ENCODE measurements at places on chromosomes 7 and 10.
A peak's percentile ranks its signal among the peaks of the same experiment; 100 is the strongest.

DNA sequence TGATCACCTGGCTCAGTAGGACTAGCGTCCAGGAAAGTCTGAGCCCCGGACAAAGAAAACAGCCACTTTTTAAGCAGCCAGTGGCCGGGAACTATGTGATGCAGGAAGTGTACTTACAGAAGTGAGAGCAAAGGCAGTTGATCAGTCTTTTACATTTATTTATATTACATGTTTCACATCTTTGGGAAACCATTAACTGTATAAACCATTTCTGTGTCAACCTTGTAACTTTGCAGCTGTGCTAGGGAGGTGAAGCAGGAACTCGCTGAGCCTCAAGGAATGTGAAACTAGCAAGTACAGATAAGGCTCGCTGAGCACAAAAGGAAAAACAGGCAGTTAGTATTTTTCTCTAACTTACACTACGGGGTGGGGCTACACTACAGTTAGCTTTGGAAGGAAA is 39.9 kb upstream of the HECW1 start:
- DNase-seq: peak; percentile 84

GRCh38 chr7:108425714-108426275 is 30.4 kb downstream of the NRCAM start:
- no peak for DNase-seq

GRCh38 chr7:129271500-129272355 is 46.9 kb downstream of the AHCYL2 start:
- DNase-seq: peak; percentile 67

DNA sequence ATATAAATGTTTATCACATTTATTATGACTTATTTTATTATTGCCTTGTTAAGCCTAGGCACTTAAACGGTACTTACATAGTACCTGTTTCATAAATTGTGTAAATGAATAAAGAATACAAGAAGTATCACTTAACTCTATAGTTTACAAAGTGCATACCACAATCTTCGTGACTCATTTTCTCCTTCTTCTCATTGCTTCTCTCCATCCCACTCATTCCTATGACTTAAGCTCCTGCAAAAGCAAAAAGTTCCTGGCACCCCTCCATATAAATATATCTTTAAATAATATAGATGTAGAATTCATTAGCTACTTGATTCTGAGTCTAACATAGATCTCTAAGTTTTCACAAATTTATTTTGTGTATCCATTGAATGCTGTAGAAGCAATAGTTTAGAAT is 1382.0 kb upstream of the CELF2 start:
- no peak for DNase-seq

DNA sequence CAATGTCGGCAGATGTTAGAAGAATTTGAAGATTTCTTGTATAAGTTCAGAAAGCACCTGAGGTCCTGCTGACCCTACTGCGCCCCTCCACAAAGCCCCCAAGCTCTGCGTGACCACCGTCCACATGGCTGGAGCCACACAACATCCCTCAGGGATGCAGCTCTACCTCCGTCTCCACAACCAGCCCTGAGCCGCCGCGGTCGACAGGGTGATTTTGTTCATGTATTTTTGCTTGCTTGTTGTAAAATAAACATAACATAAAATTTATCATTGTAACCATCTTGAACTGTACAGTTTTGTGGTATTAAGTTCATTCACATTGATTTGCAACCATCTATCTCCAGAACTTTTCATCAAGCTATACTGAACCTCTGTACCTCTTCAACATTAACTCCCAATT is 50.5 kb downstream of the CPXM2 start:
- no peak for DNase-seq

- no peak for DNase-seq
Observed at GRCh38 chr10:18483516-18484186, 167.7 kb downstream of the NSUN6 start.

DNA sequence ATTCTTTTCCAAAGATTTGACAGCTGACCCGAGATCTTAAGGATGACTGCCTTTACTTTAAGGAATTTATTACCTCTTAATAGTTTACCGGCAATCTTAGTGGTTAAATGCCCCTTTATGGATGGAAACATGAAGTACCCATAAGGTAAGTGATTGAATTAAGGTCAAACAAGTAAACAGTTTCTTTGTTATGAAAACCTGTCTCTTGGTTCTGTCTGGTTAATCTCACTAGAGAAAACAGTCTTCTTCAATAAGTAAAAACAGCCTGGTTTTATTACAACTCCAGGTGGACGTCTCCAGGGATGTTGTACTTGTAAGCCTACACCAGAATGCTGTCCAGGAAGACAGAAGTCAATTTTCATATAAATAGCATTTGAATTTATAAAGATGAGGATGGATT is 161.8 kb upstream of the MTPN start:
- DNase-seq: no peak

DNA sequence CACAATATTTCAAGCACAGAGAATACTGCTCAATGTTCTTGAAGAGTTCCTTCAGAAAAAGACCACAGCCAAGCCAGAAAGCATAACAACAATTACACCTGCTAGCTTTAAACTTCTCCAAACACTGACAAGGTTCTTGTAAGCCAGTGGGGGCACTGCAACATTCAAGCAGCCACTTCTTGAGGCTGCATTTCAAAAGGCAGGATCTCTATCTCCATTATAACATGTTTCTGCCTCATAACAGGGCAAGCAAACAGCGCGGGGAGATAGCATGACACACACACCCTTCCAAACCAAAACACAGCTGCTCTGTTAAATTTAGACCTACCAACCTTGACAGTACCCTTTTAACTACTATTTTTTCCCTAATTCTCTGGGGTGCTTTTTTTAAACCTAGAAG is 30.8 kb downstream of the CHCHD3 start:
- DNase-seq: peak; percentile 65

GRCh38 chr7:72286519-72286918 is 125.6 kb downstream of the CALN1 start:
- no peak for DNase-seq

DNA sequence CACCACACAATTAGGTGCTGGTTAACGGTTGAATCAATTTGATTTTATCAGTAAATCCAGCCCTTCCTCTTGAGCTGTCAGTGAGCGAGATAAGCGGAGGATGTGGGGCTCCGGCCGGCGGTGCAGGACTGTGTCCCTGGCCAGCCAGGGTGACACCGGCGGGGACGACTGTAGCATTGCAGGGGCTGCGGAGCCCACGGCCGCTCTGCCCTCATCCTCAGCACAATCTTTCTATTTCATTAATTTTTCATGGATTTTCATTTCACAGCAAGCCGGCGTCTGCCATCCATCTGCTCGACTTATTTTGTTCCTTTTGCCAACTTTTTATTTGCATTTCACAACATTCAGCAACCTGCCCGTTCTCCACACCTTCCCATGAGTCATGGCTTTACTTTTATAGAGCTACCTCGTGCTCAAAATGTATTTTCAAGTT is 4.7 kb downstream of the ADARB2 start:
- no peak for DNase-seq

- no peak for DNase-seq
Observed at GRCh38 chr10:5148678-5149032, 36.3 kb downstream of the AKR1C8 start.

- DNase-seq: no peak
Observed at GRCh38 chr7:75042286-75042685, 31.3 kb downstream of the RCC1L start.

GRCh38 chr10:30862486-30862885 is 169.2 kb downstream of the ZNF438 start:
- no peak for DNase-seq

GRCh38 chr10:132069849-132070182 is 4.1 kb downstream of the JAKMIP3 start:
- no peak for DNase-seq

DNA sequence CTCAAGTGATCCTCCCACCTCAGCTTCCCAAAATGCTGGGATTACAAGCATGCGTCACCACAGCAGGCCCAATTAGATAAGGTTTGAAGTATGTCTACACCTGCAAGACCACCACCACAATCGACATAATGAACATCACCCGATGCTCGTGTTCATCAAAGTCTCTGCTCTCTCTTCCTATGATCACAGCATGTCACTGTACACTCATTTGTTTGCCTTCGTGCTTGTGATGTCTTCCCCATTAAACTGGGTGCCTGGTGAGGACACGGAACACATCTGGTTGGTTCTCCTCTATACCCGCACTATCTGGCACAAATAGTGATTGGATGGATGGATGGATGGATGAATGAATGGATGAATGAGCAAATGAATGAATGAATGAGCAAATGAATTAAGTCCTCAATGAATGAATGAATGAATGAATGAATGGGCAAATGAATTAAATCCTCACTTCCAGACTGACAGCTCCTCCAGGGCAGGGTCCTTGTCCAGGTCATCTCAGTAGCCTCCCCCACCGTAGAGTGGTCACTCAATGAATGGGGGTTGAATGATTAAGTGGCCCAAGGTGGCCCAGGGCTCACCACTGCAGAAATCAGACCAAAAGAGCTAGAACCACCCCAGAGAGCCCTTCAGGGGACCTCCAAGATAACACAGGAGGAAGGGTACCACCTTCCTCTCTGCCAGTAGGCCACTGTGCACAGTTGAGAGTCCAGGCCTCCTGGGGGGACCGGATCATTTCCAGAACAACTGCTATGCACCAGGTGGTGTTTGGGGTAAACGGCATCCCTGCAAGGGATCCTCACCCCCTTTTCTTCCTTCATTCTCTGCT is 101.9 kb upstream of the TNRC18 start:
- DNase-seq: peak; percentile 25

DNA sequence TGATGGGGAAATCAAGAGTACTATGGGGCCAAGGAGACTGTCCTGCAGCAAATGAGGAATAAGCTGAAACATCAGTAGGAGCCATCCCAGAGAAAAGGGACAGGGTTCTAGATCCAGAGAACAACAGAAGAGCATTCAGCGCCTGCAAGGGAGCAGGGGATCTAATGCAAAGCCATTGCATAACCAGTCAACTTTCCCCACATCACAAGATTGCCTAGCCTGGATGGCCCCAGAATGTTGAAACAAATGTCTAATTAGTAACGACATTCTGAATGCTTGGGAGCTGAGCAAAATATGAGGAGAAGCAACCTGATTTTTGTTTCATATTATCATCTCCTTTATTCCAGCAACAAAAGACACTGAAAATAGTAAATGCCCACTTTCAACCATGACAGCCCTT is 2.7 kb upstream of the MPP7 start:
- no peak for DNase-seq

GRCh38 chr7:97623333-97623732 is 108.6 kb upstream of the TAC1 start:
- DNase-seq: no peak

DNA sequence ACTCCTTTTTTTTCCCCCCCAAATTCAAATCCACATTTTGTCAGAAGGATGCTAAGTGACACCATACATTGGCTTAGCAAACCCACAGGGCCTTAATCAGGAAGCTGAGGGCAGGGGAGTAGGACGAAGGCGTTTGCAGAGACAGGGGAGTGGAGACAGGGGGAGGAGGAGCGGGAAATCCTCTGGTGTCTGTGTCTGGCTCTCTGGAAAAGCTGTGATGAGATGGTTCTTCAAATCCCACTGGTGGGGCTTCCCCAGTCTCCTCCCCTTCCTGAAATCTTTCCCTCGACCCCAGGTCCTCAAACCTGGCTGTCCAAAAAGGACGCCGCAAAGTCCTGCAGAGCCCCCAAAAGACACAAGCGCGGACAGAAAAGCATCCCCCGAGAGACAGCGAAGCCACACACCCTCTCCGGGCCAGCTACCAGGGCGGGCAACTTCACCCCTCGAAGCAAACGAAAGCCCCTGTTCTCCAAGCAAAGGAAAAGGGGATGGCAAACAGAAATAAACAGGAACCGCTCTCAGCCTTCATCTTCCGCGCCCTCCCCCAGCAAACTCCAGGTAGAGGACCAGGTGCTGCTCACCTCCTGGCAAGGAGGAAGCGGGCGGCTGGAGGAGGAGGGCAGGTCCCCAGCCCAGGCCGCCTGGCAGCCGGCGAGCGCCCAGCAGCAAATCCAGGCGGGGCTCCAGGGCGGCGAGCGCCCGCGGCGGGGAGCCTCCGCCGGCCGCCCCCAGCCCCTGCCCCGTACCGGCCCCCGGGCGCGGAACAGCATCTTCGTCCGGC is 520 bp downstream of the ELAPOR2 start:
- DNase-seq: peak; percentile 52

DNA sequence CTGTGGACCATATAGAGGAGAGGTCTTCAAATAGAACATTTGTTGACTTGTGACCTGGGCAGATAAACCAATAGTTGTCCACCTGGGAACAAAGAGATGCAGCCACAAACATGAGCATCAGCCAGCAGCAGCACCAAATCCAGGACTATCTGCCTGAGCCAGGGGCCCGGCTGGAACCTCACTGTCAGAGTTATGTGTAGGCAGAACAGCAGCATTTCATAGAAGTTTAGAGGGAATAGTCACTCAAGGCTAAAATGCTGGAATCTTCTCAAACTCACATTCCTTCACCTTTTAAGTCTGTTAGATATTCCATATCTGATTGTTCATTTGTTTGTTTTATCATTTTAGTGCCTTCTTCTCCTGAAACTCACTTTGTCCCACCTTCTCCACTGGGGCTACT is 72.2 kb upstream of the IL6 start:
- DNase-seq: no peak

DNA sequence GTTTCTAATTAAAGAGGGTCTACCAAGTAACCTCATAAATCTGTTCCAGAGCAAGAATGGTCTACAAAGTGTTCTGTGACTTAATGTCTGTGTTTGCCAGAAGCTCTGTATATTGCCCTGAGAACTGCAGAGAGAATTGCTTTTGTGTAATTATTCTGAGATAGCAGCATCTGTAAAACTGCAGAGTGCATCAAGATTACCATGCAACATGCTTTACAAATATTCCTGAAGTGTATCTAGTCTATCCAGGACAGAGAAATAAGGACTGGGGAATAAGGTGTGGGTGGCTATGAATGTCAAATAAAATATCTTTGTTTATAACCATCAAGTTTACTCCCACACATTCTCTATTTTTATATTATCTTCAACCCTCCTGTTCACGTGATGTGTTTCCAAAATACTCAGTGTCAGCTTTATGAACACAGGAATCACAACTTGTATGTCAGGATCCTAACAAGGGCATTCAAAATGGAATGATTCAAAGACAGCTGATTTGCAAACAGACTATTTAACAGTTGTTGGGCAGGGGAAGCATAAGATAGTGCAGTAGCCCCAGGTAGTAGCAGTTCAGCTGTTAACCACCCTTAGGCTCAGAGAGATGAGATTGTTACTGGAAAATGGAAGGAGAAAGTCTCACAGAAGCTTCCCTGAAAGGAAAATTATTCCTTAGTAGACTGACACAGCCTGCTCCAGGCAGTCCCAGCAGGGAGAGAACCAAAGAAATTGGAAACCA is 15.3 kb upstream of the LIPA start:
- no peak for DNase-seq

DNA sequence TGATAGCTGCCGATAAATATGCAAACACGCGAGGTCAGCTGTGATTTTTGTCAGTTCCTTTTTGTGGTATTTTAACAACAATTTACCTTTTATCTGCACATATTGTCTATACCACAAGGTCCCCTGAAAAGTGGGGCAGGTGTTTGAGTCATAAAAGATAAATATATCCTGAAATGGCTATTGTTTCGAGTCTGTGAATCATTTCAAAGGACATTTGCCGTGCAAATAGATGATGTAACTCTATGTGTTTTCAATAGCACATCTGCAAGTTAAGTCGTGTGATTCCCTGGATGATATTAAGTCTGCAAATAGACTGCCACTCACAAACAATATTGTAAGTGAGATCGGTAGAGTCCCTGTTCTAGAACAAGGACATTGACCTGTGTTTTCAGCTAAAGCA is 193.0 kb upstream of the PITRM1 start:
- no peak for DNase-seq
